Type B pancreatic cell (in vitro differentiated cells): ENCODE measurements at places on chromosomes 5 and 9. TPM values are rescaled to one million over a fixed set of nuclear protein-coding genes. Genes with fewer than 3 reads are reported as not detected.
A peak's percentile ranks its signal among the peaks of the same experiment; 100 is the strongest.

Gene DNAH5
- total RNA-seq, result 0.43 and 1.2 TPM in 2 replicates

Gene C9orf43
- 0.80 and 0.88 TPM in 2 replicates for total RNA-seq

Gene ADAMTS2
- total RNA-seq, result 7.7 and 9.2 TPM in 2 replicates

Gene GABRA6
- total RNA-seq, result not detected in 2 replicates

Gene LCN9
- 1.1 and 2.0 TPM in 2 replicates for total RNA-seq

Gene SLIT3
- 17.0 and 56.6 TPM in 2 replicates for total RNA-seq

Gene NTNG2
- 2.6 and 4.0 TPM in 2 replicates for total RNA-seq

Gene BTNL9
- total RNA-seq, result 0.19 and 0.39 TPM in 2 replicates

Gene SH3RF2
- total RNA-seq, result 11.2 and 20.8 TPM in 2 replicates

Gene HMCN2
- total RNA-seq, result 0.12 and 0.86 TPM in 2 replicates

Gene RPS23
- 2,642 and 2,645 TPM in 2 replicates for total RNA-seq

Gene AIF1L
- total RNA-seq, result 44.1 and 50.3 TPM in 2 replicates

- DNase-seq, result no peak
Measured at GRCh38 chr9:131334629-131335367, 45.3 kb downstream of the PLPP7 start.

GRCh38 chr5:168072665-168073064 is 218.8 kb upstream of the WWC1 start:
- no peak for DNase-seq

DNA sequence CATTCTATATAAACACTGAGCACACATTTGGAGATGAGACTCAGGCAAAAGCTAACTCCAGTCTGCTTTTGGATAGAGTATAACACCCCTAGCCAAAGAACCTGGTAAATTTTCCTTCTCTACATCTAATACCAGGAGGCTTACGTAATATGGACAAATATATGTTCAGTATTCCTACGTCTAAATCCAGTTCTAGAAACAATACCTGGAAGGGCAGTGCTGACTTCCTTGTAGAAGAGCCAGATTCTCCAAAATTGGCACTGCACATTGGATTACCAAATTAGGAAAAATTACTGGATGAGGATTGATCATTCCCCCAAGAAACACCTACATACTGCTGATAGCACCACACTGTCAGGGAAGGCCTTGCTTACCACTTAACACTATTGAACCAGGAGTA is 247.4 kb downstream of the SAXO1 start:
- DNase-seq, result no peak

GRCh38 chr9:38733503-38733902 is 13.6 kb upstream of the FAM240B start:
- DNase-seq, result no peak

DNA sequence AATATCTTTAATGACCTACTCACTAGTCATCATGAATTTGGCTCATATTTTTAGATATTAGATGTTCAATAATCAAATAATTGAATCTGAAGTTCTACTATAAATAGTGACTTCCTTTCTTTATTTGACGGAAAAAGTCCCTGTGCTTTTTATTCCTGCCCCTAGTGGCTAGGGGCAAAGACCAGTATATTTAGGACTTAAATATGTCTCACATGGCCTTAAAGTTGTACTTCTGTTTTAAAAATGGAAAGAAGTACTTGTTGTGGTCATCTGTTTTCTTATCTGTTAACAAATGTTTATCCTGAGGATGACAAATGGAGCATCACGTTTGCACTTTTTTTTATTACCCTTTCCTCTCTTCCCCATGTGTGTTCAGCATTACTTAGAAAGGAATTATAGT is 89.2 kb upstream of the GRHPR start:
- no peak for DNase-seq

- no peak for DNase-seq
Measured at GRCh38 chr5:61603211-61603908, 271.3 kb downstream of the ZSWIM6 start.

DNA sequence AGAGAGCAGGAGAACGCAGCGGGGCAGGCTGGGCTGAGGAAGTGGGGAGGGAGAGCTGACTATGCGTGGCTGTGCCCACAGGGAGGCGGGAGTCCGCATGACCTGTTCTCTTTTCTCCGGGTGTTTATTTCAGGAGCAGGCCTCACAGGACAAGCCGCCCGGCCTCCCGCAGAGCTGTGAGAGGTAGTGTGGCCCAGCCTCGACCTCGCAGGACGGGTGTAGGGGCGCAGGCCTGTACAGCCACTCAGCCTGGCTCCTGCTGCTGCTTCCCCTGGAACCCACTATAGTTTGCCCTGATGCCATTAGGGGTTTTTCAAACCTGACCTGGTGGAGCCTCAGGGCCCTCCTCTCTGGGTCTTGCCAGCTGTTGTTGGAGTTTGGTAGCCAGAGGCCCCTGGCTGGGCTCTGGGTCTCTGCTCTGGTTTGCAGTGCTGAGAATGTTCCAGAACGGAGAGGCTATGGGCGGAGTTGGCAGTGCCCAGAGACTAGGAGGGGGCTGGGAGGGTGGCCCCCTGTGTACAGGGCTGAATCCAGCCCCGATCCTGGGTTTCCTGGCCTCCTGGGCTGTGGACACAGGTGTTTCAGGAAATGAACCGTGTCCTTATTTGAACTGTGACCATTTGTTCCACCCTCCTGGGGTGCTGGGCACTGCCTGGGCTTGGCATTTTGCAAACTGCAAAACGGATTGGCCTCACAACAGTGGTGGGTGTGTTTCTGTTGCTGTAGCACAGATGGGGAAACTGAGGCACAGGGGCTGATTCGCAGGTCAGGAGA is 78.8 kb downstream of the WNK2 start:
- peak; percentile 60 for DNase-seq

DNA sequence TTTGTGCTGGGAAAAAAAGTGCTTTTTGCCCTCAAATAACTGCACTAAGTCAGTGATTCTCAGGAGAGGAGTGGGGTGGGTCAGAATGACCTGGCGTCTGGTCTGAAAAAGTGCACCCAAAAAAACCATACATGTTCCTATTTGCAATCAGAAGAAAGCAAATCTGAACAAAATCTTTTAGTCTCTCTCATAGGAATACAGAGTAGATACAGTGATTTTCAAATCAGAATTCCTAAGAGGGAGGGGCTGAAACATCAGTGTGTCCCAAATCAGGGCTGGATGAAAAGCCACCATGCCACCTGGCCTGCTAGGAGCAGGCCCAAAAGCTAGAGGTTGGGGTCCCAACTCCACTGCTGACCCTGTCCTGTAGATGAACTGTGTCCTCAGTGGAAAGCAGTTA is 66.8 kb downstream of the RAPGEF1 start:
- no peak for DNase-seq

DNA sequence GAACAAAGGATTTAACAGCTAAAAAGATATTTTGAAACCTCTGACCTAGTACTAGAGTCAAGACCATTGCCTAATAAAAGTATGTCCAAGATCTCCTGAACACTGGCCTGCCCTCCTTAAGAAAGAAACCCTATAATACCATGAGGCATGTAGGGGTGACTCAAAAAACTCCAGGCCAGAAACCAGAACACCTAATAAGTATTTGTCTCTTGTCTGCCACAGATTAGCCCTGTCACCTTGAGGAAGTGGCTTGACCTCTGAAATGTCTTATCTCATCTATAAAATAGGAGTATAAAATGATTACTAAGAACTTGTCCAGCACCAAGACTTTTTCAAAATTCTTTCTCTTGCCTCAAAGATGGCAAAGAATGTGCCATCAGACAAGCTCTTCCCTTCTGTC is 125.5 kb upstream of the RASGRF2 start:
- DNase-seq, result no peak

GRCh38 chr5:9716838-9717281 is 86.7 kb upstream of the TAS2R1 start:
- DNase-seq, result no peak

- DNase-seq, result no peak
Measured at GRCh38 chr5:61328791-61329549, 3.1 kb upstream of the ZSWIM6 start.

GRCh38 chr5:66281294-66281693 is 137.2 kb downstream of the SREK1 start:
- DNase-seq, result no peak

GRCh38 chr9:137429974-137430722 is 7.0 kb downstream of the NOXA1 start:
- no peak for DNase-seq

DNA sequence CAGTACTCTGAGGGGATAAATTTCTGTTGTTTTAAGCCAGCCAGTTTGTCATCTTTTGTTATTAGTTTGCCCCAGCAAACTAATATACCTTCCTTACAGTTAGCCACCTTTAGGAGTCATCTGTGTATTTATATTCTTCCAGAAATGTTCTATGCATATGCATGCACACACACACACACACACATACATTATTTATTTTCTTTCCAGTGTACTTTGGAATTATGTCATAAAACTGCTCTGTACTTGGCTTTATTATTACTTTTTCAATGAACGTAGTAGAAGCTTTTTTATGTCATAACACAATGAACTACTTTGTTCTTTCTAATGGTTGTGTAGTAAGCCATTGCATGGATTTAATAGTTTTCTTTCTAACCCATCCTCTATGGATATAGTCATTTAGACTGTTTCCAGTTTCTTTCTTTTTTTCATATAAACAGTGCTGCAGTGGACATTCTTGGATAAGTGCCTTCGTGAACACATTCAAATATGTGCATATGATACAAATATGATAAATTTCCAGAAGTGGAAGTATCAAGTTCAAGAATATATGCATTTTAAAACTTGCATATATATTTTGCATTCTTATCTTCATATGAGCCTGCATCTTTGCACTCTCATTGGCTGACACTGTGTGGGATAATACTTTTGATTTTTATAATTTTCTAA is 26.6 kb upstream of the DAB2 start:
- DNase-seq, result no peak

GRCh38 chr5:154627698-154628678 is 127.2 kb upstream of the LARP1 start:
- no peak for DNase-seq

- DNase-seq, result no peak
Measured at GRCh38 chr9:109478051-109478563, 20.0 kb downstream of the PTPN3 start.

GRCh38 chr9:133888809-133889491 is 103.2 kb downstream of the VAV2 start:
- no peak for DNase-seq

- no peak for DNase-seq
Measured at GRCh38 chr5:180008433-180008832, 63.1 kb downstream of the RNF130 start.

- no peak for DNase-seq
Measured at GRCh38 chr9:68457803-68458202, 82.9 kb downstream of the TMEM252 start.

DNA sequence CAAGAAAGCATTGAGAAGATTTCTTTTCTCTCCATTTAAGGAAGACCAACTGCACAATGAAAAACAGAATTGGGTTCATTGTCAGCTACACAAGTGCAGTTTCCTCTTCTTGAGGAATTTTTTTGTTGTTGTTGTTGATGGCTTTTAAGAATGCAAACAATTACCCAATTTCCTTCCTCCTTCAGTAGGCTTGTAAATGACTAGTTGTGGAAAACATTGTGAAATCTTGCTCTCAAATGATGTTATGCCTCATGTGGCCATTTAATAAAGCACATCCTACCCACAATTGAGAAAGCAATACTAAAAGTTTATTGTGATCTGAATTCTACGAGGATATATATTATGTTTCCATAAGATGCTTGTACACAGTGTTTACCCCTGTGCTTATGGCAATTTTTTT is 171.6 kb downstream of the FAM174A start:
- DNase-seq, result no peak

DNA sequence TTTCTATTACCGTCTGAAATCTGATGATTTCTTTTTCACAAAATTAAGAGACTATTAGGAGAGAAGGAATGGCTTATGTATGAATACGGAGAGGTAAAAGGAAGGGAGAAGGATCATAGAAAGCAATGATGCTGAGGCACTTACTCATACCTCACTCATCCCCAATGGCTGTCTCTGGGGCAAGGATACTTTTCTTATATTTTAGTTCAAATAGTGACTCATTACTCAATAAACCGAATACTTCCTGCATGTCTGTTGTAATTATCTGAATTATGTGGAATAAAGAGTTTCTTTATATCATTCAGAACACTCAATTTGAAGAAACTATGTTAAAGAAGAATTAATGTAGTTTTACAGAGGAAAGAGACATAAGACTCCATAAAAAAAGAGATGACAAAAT is 284.5 kb upstream of the NUDT12 start:
- DNase-seq, result no peak

DNA sequence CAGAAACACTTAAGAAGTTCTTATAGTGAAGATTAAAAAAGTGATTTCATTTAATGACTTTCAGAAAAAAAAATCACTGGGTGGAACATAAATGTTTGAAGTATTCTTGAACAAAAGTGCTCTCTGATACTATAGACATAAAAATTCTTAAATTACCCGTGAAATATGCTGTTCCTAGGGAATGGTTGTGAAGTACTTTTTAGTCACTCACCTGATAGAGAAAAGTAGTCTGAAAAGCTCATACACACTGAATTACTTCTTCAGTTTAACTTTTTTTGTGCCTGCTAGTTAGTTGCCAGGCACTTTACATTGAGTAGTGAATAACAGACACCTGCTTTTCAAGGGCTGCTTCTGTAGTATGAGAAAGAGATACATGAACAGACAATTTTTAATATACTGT is 78.0 kb downstream of the SH3GL2 start:
- DNase-seq, result no peak

DNA sequence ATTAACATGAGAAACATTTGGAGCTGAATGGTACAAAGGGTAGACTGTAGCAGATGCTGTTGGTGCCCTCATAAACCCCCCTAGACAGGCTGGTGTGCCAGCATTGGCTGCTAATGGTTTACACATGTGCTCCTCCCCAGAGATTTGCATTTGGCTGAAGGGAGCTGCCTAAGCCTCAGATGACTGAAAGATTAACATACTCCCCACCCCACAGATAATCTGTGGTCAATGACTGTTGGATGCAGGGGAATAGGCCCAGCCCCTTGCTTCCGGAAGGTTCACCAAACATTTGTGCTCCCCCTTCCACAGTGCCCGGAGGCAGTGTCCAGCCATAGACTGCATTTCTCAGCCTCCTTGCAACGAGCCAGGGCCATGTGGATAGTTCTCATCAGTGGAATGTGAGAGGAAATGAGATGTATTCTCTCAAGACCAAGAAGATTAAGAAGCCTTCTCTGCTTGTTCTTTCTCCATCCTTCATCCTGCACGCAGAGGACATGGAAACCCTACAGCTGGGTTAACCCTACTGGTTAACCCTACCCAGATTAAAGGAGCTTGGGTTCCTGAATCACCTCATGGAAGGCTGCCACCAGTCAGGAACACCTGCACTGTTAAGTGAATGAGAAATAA is 79.6 kb downstream of the PHAX start:
- DNase-seq, result no peak

- no peak for DNase-seq
Measured at GRCh38 chr5:102866237-102866600, 111.1 kb downstream of the PAM start.

GRCh38 chr9:91884696-91885687 is 65.0 kb downstream of the ROR2 start:
- no peak for DNase-seq
